Mucosa of descending colon (tissue), 3 donors: ENCODE measurements at places on chromosomes 7 and 10. TPM values are rescaled to one million over a fixed set of nuclear protein-coding genes. Genes with fewer than 3 reads are reported as not detected.

GRCh38 chr7:102991540-102992214 lies 78.9 kb downstream of the LRRC17 start:
- DNase-seq: no peak

- DNase-seq: no peak
Observed at GRCh38 chr10:88908194-88908593, 28.1 kb downstream of the STAMBPL1 start.

DNA sequence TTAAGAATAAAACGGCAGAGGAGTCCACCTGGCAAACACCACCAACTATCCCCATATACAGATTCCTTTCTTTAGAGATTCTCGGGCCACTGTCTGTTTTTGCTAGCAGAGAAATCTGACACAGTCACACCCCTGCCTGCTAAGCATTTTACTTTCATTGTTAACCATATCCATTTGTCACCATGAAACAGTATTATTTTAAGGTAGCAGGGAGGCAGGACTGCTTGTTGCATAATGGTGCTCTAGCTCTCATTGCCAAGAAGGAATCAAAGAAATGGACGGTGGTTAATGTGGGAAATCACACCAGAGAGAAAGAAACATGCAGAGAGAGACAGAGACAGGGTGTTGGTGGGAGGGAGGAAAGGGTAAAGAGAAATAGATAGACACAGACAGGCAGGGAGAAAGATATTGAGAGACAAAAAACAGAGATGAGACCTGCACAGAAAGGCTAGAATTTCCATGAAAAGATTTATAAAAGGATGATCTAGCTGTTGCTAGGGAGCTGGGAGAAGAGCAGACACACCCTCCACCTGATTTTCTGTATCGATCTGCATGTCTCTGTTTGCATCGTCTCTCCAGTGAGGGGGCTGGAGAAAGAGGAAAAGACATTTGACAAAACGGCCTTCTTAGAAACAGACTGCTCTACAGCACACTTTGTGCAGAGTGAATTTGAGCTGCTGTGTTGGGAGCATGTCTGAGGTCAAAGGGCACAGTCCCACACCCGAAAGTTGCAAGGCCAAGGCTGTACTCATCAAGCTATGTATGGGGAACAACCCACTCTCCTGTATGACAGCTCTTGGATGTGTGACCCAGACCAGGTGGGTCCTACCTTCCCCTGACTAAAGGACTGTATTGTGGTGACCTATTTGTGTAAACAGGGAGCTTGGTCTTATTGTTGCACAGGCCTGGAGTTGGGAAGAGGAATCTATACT lies 303.1 kb downstream of the FZD1 start:
- DNase-seq: no peak

DNA sequence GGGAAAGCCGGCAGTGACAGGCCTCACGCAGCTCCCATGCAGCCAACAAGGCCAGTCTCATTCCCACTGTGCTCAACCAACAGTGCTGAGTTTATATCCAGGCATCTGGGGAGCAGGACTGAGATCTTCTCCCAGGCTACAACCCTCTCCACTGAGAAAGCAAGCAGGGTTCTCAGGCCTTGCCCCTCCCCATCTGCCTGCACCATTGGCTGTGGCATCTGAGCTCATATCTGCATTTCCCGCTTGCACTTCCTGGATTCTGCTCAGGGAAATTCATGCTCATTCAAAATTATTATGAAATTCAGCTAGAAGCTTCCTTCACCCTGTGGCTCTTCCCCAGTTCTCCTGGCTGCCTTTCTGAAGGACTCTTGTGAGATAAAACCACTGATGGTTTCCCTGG lies 1029.0 kb downstream of the GRM8 start:
- DNase-seq: no peak

The PRXL2A gene
- total RNA-seq: 95.8 TPM

The GNGT1 gene
- total RNA-seq: not detected

The HMX3 gene
- 1.4 TPM for total RNA-seq

DNA sequence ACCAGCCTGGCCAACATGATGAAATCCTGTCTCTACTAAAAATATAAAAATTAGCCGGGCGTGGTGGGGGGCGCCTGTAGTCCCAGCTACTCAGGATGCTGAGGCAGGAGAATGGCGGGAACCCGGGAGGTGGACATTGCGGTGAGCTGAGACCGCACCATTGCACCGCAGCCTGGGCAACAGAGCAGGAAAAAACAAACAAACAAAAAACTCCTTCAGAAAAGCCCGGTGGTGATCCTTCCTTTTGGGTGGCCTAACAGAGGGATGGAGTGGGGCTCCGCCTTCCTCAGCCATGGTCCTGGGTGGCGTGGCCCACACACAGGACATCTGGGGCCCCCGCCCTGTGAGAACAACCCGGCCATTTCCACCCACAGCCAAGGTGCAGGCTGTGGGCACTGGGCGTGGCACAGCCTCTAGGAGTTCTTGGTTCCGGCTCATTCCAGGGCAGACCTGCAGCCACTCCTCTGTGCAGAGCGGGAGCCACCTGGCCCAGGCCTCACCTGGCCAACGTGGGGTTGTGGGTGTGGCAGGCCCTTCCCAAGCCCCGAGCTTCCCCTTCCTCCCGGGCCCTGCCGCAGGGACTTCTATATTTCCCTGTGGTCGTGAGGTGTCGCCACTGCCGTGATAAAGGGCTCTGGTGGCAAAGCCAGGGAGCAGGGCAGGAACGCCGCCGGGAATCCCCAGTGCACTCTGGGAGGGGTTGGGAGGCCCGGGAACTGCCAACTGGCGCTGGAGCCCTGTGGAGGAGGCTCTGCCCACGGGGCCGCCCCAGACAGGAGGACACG lies 37.6 kb downstream of the GET4 start:
- DNase-seq: peak; percentile 96

DNA sequence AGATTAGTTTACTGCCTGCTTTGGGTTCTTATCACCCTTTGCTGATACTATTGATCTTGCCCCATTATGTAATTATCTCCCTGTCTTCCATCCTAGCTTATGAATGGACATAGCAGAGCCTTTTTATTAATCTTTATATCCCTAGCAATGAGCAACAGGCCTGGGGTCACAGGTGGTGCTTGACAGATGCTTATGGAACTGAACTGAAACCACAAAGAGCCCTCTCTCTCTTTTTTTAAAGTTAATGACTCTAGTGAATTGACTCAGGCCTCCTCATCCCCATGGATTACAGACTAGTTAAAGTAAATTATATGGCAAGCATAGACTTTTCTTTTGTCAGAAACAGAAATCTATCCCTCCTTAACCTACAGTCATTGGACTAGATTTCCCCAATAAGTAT lies 265.2 kb downstream of the PHTF2 start:
- no peak for DNase-seq

- DNase-seq: no peak
Observed at GRCh38 chr7:46486256-46487206, 565.5 kb upstream of the IGFBP3 start.

DNA sequence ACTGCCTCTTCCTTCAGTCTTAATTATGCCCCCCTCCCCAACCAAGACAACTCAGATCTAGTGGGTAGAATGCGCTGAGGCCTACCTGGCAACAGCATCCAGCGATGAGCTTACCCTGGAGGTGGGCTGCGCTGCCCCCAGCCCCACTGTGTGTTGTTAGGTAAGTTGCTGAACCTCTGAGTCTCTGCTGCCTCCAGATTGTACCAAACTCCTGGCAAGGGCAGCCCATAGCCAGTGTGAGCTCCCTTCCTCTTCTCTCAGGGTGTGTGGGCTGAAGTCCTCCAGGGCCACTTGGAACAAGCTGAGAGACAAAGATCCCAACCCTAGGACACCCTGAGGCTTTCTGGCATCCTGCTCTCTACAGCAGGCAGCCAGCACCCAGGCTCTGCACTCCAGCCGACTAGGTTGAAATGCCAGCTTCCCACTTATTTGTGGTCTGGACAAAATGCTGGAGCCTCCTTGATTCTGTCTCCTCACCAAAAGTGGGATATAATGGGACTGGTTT lies 135.3 kb downstream of the ARHGAP22 start:
- no peak for DNase-seq

GRCh38 chr7:44155191-44156185 lies 14.4 kb upstream of the MYL7 start:
- no peak for DNase-seq

DNA sequence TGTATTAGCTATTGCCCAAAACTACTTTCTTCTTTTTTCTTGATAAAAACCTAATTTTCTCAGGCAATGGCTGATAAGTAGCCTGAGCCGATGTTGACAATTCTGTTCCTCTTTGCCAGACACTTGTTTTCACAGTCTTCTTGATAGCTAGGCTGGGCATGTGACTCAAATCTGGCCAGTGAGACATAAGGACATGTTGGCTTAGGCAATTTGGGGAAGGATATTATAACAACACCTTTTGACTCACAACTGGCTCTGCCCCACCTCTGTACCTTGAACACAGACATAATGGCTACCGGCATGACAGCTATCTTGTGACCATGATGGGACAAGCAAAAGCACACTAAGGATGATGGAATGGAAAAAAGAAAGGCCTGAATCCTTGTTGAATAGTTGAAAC lies 72.9 kb upstream of the GPR22 start:
- DNase-seq: no peak

DNA sequence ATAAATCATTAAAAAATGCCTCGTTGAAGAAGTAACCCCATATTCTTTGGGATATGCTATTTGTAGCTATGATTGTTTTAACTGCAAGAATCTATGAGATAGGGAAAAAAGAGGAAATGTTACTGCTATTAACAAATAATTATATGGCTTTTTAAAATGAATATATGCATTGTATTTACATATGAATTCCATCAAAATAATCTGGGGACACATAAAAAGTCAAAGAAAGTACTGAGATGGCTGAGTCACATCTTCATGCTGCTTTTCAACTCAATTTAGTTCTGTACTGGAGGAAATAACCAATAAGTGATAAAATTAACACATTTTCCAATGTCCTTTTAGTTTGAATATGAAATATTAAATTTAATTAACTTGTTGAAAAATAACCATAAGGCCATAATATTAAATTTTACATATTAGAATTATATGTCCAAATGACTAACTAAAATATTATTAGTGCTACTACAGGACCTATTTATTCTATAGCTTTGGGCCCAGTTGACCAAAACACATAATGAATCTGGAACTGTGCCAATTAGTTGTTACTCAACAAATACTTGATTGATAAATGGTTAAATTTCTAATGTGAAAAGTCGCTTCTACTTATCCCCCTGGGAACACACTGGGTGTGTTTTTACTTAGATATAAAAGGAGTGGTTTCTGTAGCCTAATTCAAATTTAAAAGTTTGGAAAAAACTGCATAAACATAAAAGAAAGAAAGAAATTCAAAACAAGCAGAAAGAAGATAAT lies 214.6 kb upstream of the PFKP start:
- no peak for DNase-seq

- DNase-seq: no peak
Observed at GRCh38 chr7:135843214-135843613, 94.6 kb upstream of the FAM180A start.

The TECPR1 gene
- 37.0 TPM for total RNA-seq

The LRMDA gene
- 10.3 TPM for total RNA-seq

GRCh38 chr10:102712843-102713538 lies 1.2 kb downstream of the ARL3 start:
- no peak for DNase-seq

The GIMAP5 gene
- total RNA-seq: 3.1 TPM

DNA sequence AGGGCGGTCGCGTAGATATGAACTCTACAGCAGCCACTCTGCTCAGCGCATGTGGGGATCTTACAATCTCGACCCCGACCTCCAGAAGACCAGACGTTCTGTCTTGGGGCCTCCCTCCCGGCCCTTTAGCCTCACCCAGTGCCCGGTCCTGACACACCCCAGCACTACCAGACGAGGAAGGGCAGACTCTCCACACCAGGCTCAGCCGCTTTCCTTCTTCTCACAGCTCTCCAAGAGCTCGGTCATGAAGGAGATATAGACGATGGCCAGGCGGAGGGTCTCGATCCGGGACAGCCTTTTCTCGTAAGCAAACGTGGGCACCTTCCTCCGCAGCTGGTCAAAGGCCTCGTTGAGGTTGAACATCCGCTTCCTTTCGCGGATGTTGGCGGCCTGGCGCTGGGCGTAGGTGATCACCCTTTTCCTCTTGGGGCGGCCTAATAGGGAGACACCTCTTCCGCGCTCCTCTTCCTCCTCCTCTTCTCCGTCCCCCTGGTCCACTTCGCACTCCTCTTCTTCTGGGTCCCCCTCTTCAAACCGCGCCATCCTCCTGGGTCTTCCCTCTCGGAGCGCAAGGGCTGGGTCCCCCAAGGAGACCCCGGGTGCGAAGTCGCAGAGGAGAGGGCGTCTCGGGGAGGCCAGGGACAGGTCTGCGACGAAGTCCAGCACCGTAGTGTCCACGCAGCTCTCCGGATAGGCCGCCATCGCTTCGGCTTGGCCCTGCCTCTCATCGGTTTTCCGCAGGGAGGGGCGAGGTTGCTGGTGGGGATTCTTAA lies at the start of gene FERD3L:
FERD3L (minus strand) TSS at position 761 of the 773 bp plus-strand sequence; CDS start at position 702, 59 bp downstream.
- no peak for DNase-seq

DNA sequence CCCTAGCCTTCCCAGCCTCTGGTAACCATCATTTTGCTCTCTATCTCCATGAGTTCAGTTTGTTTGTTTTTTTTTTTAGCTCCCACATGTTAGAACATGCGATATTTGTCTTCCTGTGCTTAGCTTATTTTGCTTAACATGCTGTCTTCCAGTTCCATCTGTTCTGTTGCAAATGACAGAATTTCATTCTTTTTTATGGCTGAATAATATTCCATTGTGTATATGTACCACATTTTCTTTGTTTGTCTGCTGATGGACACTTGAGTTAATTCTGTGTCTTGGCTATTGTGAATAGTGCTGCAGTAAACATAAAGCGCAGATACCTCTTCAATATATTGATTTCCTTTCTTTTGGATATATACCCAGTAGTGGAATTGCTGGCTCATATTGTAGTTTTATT lies 21.0 kb downstream of the DLD start:
- DNase-seq: no peak

- DNase-seq: peak; percentile 53
Observed at GRCh38 chr7:34991938-34992840, 45.1 kb downstream of the DPY19L1 start.

The PRKG1 gene
- total RNA-seq: 55.6 TPM

DNA sequence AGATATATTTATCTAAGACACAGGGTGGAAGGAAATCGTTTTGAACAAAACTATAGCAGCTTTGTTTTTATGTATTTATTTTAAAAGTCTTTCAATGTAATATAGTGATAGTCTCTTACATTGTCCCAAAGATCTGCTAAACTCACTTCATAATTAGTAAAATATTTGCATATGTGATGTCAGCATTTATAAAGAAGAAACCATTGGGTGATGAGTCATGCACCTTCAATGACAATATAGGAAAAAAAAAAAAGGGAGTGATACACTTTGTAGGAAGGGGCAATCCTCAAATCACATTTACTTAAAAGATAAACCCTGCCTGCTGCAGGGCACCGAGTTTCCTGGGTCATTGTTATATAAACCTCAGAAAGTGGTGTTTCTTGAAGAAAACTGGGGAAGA lies 112.4 kb upstream of the SEMA3C start:
- DNase-seq: no peak

The GNB2 gene
- total RNA-seq: 257 TPM

GRCh38 chr7:13882051-13882450 lies 107.4 kb downstream of the ETV1 start:
- no peak for DNase-seq

DNA sequence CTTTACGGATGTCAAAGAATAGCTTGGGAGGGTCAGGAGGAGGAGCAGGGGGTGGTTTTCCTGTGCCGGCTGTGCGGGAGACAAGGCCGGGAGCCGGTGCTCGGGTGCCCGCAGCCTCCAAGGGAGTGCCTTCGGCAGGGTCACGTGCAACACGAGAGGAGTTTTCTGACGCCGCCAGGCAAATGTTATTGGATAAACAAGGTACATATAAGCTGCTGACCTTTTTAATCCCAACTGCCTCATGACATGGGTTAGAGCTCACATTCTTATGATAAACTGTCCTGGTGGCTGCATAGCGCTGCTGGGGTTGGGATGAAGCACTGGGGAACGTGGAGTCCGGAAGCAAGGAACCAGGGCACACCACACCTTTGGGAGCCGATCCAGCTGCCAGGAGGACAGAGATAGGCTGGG lies 124.8 kb upstream of the PDLIM1 start:
- no peak for DNase-seq
